ENCODE measurements at places on chromosomes 1 and 21. TPM values are rescaled to one million over a fixed set of nuclear protein-coding genes. Genes with fewer than 3 reads are reported as not detected.

DNA sequence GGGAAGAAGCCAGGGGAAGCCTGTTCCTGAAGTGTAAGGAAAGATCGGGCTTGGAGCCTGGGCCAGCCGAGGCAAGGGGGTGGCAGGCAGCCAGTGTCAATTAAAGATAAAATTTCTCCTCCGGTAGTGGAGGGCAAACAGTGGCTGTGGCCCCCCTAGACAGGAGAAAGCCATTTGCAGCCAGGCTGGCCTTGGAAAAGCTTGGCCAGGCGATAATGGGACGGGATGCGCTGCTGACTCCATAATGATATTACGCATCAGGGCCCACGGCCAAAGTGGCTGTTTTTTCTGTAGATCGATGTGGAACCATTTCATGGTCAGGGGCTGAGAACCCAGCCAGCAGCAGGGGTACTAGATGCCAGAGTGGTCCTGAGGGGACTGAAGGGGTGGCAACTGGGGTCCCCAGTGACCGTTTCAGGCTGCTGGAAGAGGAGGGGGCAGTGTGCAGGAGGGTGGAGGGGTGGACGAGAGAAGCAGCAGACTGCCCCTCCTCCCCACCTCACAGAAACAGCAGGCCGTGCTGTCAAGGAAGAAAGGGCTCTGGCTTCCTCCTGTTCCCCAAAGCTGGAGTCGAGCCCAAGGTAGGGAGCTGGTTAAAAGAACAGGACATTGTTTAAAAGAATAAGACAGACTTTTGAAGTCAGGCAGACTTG lies 25.2 kb downstream of the KCNC4 start:
- no peak overlapping the region for H3K4me3 ChIP-seq
- no peaks in the 10 kb centered on the region for H3K27me3 ChIP-seq
- no peak overlapping the region for H3K27ac ChIP-seq
- H3K4me1 ChIP-seq = no peaks in the 10 kb centered on the region

DNA sequence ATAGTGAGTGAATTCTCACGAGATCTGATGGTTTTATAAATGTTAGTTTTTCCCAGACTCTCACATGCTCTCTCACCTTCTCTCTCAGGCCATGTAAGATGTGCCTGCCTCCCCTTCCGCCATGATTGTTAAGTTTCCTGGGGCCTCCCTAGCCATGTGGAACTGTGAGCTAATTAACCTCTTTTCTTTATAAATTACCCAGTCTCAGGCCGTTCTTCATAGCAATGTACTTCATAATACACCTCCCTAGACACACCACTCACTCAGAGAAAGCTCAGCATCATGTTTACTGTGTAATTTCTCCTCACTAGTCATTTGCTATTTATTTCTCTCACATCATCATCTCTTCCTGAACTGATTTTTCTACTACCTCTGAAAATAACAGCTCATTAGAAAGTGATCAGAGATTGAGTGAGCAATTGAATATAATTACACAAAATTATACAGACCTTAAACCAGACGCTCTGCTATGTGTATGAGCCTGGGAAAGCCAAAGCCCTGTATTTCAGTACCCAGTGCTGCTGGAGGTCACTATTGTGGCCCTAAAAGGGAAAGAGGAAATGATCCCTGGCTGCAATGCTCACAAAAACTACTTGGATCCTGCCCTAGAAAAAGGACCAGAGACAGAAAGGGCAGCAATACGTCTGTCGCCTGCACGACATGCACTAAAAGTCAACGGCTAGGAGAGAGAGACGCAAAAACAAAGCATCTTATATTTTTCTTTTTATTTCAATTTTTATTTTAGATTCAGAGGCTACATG lies 284.5 kb downstream of the DSCAM start:
- no peak overlapping the region for H3K27ac ChIP-seq
- H3K4me3 ChIP-seq = no peak overlapping the region
- H3K27me3 ChIP-seq = no peaks in the 10 kb centered on the region
- no peaks in the 10 kb centered on the region for H3K36me3 ChIP-seq

- H3K27ac ChIP-seq = no peak overlapping the region
- H3K4me1 ChIP-seq = no peaks in the 10 kb centered on the region
- no peaks in the 10 kb centered on the region for H3K36me3 ChIP-seq
- no peak overlapping the region for H3K4me3 ChIP-seq
These were observed 17.9 kb upstream of the DYRK1A start for GRCh38 chr21:37348664-37349063.

DNA sequence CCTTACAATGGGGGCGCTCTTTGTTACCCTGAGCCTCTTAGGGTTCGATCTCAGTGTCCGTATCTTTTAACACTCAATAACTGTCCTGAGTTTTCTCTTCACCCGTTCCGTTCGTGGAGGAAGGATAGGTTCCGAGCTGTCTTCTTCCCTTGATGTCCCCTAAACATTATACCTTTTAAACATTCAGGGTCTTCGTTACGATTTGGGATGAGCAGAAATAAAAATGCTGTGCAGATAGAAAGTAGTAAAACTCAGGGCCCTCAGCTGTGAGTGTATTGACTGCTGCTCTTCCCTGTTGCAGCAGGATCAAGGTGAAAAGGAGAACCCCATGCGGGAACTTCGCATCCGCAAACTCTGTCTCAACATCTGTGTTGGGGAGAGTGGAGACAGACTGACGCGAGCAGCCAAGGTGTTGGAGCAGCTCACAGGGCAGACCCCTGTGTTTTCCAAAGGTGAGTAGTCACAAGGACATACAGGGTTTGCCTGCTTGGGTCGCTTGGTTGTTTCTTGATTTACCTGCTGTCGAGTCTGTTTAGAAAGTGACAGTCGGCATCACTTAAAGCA lies 784 bp downstream of the RPL11 start:
- H3K27ac ChIP-seq = peak overlapping the region; percentile 82
- no peak for DNase-seq
- peaks cover 44% of the 10 kb centered on the region for H3K36me3 ChIP-seq
- H3K27me3 ChIP-seq = no peaks in the 10 kb centered on the region
- H3K4me3 ChIP-seq = peak overlapping the region; percentile 92

DNA sequence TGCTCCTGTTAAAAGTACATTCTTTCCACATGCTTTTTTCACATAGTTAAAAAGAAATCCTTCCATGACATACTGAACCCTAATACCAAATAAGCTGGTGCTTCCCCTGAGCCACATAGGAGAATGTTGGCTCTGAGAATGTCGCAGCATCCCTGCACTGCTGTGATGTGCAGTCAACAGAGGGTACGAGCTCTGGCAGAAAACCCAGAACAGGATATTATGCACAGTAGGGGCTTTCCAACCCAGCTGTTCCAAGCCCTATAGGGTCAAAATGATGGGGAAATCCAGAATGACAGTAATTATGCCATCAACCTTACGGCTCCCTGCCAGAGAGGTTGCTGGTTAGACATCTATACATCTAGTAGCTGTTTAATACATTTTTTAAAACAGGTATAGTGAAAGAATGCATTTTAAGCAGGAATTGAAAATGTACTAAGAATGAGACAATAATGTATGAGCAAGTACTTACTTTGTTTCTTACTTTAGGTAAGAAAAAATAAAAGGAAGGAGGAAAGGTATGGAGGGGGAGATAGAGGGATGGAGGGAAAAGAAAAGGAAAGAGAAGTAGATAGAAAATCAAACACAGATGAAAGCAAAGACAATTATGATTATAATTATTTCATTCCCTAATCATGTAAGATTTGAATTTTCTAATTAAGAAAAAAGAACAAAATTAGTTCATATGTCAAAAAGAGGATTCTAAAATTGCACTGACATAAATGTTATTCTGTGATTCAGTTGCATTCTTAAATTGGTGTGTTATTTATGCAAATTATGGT lies 126.0 kb downstream of the NR5A2 start:
- H3K4me1 ChIP-seq = peaks cover 48% of the 10 kb centered on the region
- peak overlapping the region; percentile 83 for H3K27ac ChIP-seq
- H3K36me3 ChIP-seq = no peaks in the 10 kb centered on the region
- DNase-seq = peak; percentile 51

DNA sequence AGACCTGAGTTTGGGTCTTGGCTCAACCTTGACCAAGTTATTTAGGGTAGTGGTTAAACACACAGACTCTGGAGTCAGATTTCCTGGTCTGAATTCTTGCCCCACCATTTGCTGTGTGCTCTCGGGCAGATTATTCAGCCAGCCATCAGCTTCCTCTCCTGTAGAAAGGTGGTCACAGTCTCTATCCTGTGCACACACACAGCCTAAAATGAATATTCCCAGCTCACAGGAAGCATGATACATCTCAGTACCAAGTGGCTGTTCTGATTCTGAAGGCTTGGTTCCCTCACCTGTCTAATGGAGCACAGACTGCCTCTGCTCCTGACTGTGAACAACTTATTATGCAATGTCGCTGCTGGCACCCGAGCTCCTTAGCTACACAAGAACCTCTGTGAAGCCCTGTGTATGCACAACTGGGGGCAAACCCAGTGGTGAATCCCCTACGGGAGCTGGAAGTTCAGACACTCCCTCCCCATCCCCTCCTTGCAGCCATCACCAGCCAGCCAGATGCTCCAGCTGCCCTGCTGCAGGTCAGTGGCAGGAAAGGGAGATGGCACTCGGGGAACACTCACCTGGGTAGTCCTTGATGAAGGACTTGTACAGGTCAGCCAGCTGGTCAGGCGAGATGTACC lies 13.7 kb downstream of the ENO1 start:
- DNase-seq = no peak
- no peak overlapping the region for H3K4me3 ChIP-seq
- H3K27me3 ChIP-seq = no peaks in the 10 kb centered on the region
- H3K27ac ChIP-seq = no peak overlapping the region

Gene MTMR11
- total RNA-seq = 0.47 TPM

Gene NBPF6
- not detected for total RNA-seq

Gene SLC1A7
- total RNA-seq = not detected
